Esophagus mucosa (tissue), 1 donor: ENCODE measurements at places on chromosomes 5 and 9. TPM values are rescaled to one million over a fixed set of nuclear protein-coding genes. Genes with fewer than 3 reads are reported as not detected.

GRCh38 chr5:79687889-79688288 is 1.7 kb upstream of the CMYA5 start:
- ATAC-seq = no peak

DNA sequence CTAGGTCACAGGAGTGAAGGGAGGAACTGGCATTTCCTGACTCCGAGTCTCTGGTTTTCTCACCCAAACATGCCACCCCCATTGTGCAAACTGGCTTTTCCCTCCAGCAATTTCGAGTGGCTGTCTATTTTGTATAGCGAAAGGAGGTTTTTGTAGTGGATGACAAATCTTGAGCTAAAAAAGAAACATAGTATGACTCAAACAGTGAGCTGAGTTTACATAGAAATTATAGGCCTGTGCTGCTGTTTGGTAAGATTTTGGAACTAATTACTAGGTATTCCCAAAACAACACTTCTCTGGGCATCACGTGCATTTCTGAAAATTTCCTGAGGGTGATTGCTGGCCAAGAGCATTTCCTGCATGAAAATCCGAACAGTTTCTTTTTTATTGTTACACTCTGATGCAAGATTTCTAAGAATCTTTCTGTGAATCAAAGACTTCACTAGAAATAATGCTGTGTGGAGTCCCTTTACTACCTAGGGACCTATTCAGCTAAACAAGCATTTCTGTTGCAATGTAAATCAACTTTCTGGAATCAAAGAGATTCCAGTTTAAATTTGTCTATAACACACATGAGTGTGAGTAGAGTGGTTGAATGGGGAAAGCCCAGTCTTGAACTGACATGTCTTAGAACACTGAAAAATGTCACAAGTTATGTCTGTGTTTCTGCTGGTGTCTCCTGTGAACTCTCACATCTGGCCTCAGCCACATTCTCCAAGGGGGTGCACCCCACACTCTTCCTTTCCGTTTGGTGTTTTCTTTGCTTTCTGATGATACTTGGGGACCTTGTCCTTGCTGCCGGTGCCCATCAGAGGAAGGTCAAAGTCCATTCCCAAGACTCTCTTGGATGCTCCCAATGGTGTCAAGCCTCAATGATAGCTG is 33.3 kb upstream of the DAPK1 start:
- no peak for ATAC-seq

- ATAC-seq = no peak
Measured at GRCh38 chr9:30575691-30576090, 1808.8 kb upstream of the ACO1 start.

PLK2 gene
- 90.7 TPM for total RNA-seq
